ENCODE measurements at places on chromosomes 7 and 10. TPM values are rescaled to one million over a fixed set of nuclear protein-coding genes. Genes with fewer than 3 reads are reported as not detected.

Gene SRGN
- total RNA-seq: 30.0 TPM

Gene CRYGN
- not detected for total RNA-seq

Gene CPN1
- not detected for total RNA-seq

Gene GCK
- not detected for total RNA-seq

Gene WNT8B
- not detected for total RNA-seq

Gene PPA1
- total RNA-seq: 60.4 TPM

Gene CABCOCO1
- total RNA-seq: 0.19 TPM

Gene UCMA
- total RNA-seq: not detected

Gene AMPH
- 9.8 TPM for total RNA-seq

Gene TUBB8
- total RNA-seq: not detected

Gene NKX6-2
- total RNA-seq: not detected

Gene MYL7
- total RNA-seq: not detected

Gene C7orf33
- not detected for total RNA-seq

Gene ZPBP
- total RNA-seq: not detected

Gene ZNF804B
- not detected for total RNA-seq

Gene LMTK2
- total RNA-seq: 21.4 TPM

Gene PLXNA4
- 56.2 TPM for total RNA-seq

Gene OPALIN
- total RNA-seq: not detected

Gene ZNF33A
- 22.7 TPM for total RNA-seq

Gene RPEL1
- total RNA-seq: not detected

Gene DNA2
- 8.2 TPM for total RNA-seq

Gene PRXL2A
- total RNA-seq: 56.8 TPM

Gene RBP4
- total RNA-seq: 0.56 TPM

Gene LLCFC1
- total RNA-seq: not detected

Gene C10orf62
- not detected for total RNA-seq

Gene UNCX
- not detected for total RNA-seq

Gene CDK14
- 131 TPM for total RNA-seq

Gene PLEKHS1
- total RNA-seq: 0.11 TPM

Gene ABCB8
- 39.7 TPM for total RNA-seq

Gene OPN1SW
- total RNA-seq: not detected

Gene TBX20
- total RNA-seq: not detected

Gene PPP1R3A
- total RNA-seq: not detected

Gene GFRA1
- 41.8 TPM for total RNA-seq

Gene CYP3A7
- not detected for total RNA-seq

Gene TMEM229A
- total RNA-seq: not detected

Gene TMEM213
- total RNA-seq: not detected

Gene CCDC172
- not detected for total RNA-seq

Gene CYP26C1
- total RNA-seq: not detected

Gene SNCG
- total RNA-seq: not detected

Gene TAS2R3
- 1.6 TPM for total RNA-seq

Gene NUTM2E
- 0.89 TPM for total RNA-seq

Gene EN2
- total RNA-seq: 3.4 TPM

Gene TRIM4
- total RNA-seq: 14.3 TPM

Gene CLCN1
- not detected for total RNA-seq

Gene ENKUR
- 1.6 TPM for total RNA-seq

Gene PNLIPRP2
- total RNA-seq: not detected

Gene TMEM273
- total RNA-seq: not detected

Gene TCAF1
- total RNA-seq: 82.4 TPM

Gene FAM25G
- not detected for total RNA-seq

Gene MSS51
- total RNA-seq: 2.8 TPM

Gene NPSR1
- total RNA-seq: not detected

Gene GPAM
- total RNA-seq: 10.0 TPM

Gene TMEM196
- not detected for total RNA-seq

Gene ADCYAP1R1
- not detected for total RNA-seq

Gene FXYD4
- total RNA-seq: not detected

Gene RNF148
- not detected for total RNA-seq

Gene FGL2
- total RNA-seq: 0.16 TPM

Gene ARPC1B
- 76.1 TPM for total RNA-seq

Gene CALHM1
- not detected for total RNA-seq

Data from osteocyte (in vitro differentiated cells).